Dermis microvascular lymphatic vessel endothelial cell (primary cell): ENCODE measurements at places on chromosomes 6 and 20. TPM values are rescaled to one million over a fixed set of nuclear protein-coding genes. Genes with fewer than 3 reads are reported as not detected.

DNA sequence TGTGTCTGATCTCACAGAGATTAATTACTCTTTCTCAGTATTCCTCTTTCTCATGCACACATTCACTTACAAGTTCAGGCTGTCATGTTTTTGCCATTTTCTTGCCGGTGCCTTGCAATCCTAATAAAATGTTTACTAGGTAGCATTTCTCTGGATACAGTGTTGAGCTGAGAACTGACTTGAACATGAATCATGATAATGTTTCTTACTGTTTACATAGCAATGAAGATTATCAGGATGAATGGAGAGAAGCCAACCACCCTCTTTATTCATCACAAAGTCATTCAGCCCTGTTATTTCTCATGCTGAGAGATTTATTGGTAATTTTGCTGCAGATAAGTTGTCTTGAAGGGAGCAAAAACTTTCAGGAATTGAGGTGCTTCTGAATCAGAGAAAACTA, 185.5 kb upstream of the ECI2 start:
- DNase-seq, result no peak

- DNase-seq, result no peak
Measured at GRCh38 chr6:43478008-43478372, 620 bp downstream of the TJAP1 start.

TTPAL gene
- 3.0 and 3.5 TPM in 2 replicates for total RNA-seq

TBC1D20 gene
- 15.8 and 25.2 TPM in 2 replicates for total RNA-seq

GRCh38 chr20:22425344-22426295, 158.8 kb downstream of the FOXA2 start:
- DNase-seq, result no peak

RALY gene
- total RNA-seq, result 62.3 and 95.2 TPM in 2 replicates

DNA sequence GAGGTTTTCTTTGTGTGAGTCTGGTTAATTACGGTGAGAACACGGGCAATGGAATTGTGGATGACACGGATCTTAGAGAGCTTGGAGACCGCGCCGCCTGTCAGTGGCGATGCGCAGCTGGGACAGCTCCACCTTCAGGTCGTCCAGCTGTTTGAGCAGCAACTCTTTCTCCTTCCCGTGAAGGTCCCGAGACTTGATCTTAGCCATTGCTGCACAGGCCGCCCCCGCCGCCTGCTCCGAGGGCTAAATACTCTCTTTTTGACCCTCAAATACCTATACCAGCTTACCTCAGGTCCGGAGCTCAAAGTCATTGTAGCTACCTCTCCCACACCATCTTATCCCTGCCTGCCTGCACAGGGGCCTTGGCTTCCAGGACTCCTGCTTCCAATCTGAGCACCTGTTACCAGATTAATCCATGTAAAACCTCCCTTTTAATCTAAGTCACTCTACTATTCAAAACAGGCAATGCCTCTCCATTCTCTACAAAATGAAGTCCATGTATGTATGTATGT, 100.2 kb downstream of the PREP start:
- no peak for DNase-seq

- DNase-seq, result peak; percentile 73
Measured at GRCh38 chr20:44736170-44737021, 9.3 kb upstream of the KCNK15 start.

SLC24A3 gene
- total RNA-seq, result under 0.01 and 1.0 TPM in 2 replicates

DNA sequence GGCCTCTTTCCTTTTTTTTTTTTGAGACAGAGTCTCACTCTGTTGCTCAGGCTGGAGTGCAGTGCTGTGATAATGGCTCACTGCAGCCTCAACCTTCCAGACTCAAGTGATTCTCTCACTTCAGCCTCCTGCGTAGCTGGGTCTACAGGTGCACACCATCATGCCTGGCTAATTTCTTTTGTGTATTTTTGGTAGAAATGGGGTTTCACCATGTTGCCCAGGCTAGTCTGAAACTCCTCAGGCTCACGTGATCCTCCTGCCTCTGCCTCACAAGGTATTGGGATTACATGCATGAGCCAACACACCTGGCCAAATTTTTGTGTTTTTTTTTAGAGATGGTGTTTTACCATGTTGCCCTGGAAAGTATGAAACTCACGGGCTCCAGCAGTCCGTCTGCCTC, 29.3 kb downstream of the SRC start:
- DNase-seq, result no peak

EYS gene
- 0.13 TPM in 1 of 2 replicates, not detected in the other for total RNA-seq

RAET1E gene
- 0.13 TPM in 1 of 2 replicates, not detected in the other for total RNA-seq

DNAH8 gene
- total RNA-seq, result not detected in 2 replicates

LHFPL5 gene
- total RNA-seq, result not detected in 2 replicates

BNIP5 gene
- not detected in 2 replicates for total RNA-seq

DNA sequence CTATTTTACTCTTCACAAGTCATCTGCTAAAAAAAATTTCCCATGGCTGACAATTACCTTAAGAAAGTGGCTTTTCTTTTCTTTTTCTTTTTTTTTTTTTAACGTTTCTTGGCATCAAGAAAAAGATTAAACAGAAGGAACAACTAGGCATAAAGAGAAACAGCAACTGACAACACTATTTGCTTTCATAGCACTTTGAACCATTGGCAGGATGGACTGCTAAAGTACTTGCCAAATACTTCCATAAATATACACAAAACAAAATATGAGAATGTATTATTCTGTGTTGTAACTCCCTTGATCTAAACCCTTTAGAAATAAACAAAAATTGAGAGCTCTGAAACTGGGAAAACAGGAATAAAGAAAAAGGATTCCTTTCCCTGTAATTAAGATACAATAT, 20.0 kb upstream of the PLN start:
- no peak for DNase-seq

- DNase-seq, result no peak
Measured at GRCh38 chr6:40956936-40957335, 82.1 kb downstream of the UNC5CL start.

FOXC1 gene
- total RNA-seq, result 2.8 and 5.3 TPM in 2 replicates

HDAC2 gene
- 58.5 and 81.4 TPM in 2 replicates for total RNA-seq

GRCh38 chr20:52984451-52984810, 12.3 kb downstream of the TSHZ2 start:
- DNase-seq, result no peak

TNF gene
- not detected in 2 replicates for total RNA-seq

GRCh38 chr6:20991910-20992309, 457.7 kb downstream of the CDKAL1 start:
- DNase-seq, result no peak

- peak; percentile 26 for DNase-seq
Measured at GRCh38 chr6:128158496-128158895, 257.6 kb upstream of the THEMIS start.

DNA sequence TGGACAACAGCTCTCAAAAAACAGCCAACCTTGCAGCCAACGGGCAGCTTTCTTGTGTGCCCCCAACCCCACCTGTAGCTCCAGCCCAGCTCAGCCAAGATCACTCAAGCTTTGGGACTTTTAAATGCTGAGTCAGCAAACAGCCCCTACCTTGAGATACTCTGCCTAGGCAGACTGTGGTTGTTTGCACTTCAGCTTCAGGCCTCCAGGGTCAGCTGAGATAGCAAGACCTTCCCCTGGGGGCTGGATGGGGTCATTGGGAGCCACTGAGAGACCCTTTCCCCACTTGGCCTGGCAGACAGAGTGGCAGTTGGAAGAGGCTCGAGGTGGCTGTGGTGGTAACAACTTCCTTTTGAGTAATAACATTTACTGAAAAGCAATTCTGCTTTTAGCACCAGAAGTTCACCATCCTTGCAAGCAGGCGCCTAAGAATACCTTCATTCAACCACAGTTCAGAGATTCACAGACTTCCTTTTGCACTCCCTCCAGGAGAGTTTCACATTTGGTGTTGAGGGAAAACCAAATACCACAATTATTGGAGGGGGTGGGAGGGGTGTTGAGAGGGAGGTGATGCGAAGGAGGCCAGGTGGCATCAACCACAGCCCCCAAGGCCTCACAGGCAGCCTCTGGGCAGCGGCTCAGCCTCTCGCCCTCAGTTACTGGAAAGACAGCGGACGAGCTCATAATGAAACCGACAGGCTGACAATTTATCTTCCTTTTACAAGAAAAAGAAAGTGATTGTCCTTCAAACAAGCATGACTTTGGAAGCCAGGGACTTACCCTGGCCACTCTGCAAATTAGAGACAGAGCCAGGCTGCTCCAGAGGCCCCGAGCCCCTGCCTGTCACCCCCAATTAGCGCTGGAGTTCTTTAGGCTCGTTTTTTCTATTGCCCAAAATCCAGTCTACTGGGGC, 148.1 kb downstream of the CEBPB start:
- no peak for DNase-seq

DNA sequence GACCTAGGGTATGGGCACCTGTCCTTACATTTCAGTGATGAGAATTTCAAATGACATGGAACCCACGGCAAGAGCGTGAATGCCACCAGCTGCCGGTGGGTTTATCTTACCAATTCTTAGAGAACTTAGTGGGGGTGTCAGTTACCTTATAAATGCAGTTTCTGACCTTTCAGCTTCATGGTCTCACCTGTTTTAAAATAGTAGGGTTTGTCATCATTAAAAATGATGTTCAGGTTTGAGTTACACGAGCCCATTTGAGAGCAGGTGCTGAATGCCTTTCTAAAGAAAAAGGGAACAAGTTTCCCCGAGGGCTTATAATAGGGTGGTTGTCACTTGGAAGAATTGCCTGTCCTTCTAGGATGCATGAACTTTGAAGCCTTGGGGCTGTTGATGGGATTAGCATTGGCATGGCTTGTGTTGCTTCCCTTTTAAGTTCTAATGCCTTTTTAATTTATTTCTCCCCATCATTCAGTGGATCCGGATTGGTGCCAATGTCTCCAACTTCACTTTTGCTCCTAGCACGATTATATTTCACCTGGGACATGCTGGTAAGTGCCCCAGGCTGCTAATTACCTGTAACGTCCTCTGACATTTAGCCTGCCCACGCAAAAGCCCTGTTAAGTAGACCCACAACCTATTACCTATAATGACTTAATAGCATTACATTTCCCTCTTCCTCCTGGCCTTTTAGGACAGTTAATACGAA, 27.9 kb downstream of the GHRH start:
- DNase-seq, result no peak

DNA sequence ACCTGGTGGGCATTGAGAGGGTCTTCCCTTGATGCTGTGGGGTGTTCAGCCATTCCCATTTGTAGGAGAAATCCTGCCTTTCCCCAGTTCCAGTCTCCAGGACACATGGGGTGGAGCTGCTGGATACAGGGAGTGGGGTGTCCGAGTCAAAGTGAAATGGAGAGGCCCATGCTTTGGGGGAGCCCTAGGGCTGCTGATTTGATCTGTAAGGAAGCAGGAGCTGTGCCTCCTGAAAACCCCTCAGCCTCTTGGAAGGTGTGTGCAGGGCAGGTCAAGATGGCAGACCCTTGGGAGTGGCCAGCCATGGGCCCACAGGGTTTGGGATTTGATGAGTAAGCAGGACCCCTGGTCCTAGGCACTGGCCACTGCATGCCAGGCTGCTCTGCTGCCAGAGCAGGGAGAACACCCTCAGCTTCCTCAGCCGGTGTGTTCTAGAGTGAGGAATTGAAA, 82.0 kb downstream of the SERAC1 start:
- DNase-seq, result no peak

DNA sequence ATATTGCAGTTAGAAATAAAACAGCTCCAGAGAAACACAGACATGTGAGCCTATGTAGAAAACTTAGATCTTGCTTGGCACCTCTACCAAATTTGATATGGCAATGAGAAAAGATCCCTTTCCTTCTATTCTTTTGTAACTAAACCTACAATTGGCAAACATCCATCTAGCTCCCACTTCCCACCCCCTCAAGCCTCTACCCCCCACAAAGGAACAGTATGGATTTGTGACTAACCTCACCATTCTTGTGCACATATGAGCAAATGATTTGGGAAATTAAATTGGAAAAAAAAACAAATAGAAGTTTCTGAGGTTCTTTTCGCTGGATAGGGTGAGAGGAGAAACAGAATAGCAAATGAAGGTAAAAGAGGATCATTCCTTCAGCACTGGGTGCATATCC, 85.8 kb upstream of the TIAM2 start:
- no peak for DNase-seq

GRCh38 chr6:514396-514978, 122.9 kb downstream of the IRF4 start:
- DNase-seq, result no peak

DNA sequence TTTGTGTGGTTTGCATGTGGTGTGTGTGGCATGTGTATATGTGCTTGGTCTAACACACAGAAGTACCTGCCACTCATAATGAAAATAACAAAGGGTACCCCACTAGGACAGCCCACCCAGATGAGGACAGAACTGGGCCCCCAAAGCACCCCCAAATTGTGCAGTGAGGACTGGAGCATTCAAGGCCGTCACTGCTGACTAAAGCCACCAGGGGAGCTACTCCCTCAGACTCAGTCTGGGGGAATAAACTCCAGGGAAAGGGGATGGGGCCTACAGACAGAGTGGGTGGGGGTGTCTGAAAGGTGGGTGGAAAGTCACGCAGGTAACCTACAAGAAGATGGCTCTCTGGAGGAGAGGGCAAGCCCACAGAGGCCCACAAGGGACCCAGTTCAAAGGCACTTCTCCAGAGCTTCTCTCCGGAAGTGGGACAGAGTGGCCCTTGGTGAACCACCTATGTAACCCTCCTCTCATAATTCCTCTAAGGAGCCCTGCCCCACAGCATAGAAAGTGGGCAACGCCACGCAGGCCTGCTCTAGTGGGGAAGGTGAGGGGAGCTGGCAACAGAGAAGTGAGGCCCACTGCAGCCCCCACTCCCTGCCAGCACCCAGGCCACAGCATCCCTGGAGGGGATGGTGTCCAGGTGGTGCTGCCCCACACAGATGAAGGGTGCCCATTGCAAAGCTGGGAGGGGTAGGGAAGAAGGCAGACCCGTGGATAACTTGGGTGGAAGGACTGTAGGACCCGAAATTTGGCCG, 122.8 kb upstream of the MAFB start:
- DNase-seq, result no peak

GRCh38 chr6:170084166-170084730, 206.6 kb downstream of the DLL1 start:
- no peak for DNase-seq

CTAGE9 gene
- total RNA-seq, result not detected in 2 replicates

GRCh38 chr6:165834613-165835259, 171.7 kb upstream of the PDE10A start:
- peak; percentile 48 for DNase-seq

SLC26A8 gene
- not detected in 2 replicates for total RNA-seq

- no peak for DNase-seq
Measured at GRCh38 chr6:4661391-4661790, 114.8 kb upstream of the CDYL start.

DEF6 gene
- 0.51 and 0.63 TPM in 2 replicates for total RNA-seq

DNA sequence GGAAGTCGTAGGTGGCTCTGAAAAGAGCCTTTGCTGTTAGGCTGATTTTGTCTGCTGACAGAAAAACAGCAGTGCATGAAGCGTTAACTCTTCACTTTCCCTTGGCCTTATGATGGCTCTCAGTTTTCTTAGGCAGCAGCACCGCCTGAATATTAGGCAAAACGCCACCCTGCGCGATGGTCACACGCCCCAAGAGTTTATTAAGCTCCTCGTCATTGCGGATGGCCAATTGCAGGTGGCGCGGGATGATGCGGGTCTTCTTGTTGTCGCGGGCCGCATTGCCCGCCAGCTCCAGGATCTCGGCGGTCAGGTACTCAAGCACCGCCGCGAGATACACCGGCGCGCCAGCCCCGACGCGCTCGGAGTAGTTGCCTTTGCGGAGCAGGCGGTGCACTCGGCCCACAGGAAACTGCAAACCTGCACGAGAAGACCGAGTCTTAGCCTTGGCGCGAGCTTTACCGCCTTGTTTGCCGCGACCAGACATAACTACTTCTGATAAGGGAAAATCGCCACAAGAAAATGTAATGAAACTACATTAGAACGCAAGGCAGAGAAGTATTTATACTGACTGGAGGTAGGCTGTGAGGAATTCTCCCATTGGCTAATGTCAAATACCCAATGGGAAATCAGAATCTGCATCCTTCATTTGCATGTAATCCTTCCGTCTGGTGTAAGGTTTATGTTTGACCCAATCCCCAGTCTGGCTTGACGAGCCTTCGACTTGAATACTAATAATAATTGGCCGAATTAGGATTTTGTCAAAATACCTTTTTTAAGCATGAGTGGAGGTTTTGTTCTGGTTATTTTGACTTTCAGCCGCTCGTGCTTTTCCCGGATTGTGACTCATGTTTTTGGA, 53.9 kb upstream of the HFE start:
- peak; percentile 97 for DNase-seq
